ENCODE measurements at places on chromosomes 2 and 18.
A peak's percentile ranks its signal among the peaks of the same experiment; 100 is the strongest.

DNA sequence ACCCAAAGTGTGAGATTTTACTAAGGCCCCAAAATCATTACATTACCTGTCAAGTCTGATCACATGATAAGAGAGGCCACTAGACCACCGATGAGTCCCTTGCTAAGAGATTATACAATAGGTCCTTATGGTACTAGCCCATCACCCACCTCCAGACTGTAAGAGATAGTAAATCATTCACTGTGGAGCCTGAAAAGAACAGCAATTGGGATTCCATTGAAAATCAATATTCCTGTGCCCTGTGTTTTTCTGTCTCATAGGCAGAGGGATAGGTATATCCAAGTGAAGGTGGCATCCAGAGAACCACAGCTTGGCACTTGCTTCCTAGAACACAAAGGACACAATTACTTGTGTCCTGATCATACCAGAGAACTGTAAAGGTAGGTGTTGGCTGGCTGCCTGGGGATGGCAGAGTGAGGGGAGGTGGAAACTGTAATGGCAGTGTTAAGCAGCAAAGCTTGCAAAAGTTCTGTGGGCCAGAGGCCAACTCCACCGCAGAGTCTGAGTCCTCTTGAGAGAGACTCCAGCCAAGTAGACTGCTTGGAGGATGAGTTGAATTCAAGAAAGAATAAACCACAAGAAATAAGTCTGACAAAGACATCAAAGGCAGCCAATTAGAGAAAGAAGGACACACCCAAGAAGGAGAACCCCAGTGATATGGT, 102.0 kb upstream of the PIEZO2 start:
- no peak for DNase-seq

GRCh38 chr2:157290525-157290924, 33.0 kb downstream of the GALNT5 start:
- no peak for DNase-seq

- no peak for DNase-seq
Measured at GRCh38 chr18:9619545-9619944, 5.2 kb upstream of the PPP4R1 start.

- no peak for DNase-seq
Measured at GRCh38 chr2:8230466-8230865, 451.4 kb upstream of the ID2 start.

GRCh38 chr18:42537291-42537690, 578.2 kb downstream of the RIT2 start:
- no peak for DNase-seq

- DNase-seq: no peak
Measured at GRCh38 chr2:5748946-5749345, 56.8 kb downstream of the SOX11 start.

- DNase-seq: no peak
Measured at GRCh38 chr2:15383695-15384350, 177.3 kb downstream of the NBAS start.

DNA sequence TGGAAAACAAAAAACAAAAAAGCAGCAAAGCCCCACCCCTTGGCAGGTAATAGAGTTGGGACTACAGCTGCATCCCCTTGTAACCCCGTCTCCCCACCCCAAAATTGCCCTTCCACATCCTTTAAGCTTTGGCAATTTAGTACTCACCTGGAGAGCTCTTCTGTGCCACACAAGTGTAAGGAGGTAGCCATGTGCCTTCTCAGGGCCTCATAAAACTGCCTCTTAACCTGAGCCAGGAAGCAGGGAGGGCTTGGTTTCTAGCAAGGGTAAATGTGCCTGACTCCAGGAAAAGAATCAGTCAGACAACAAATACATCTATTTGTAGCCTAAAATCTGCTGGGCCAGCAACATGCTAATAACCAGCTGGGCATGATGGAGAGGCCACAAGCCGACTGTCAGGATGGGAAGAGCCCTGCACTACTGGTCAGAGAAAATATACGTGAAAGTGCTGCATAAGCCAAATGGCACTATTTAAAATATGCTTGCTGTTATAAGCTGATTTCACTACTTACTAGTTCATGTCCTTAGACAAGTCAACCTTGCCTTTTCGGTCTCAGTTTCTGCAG, 46.3 kb downstream of the NOP58 start:
- no peak for DNase-seq

DNA sequence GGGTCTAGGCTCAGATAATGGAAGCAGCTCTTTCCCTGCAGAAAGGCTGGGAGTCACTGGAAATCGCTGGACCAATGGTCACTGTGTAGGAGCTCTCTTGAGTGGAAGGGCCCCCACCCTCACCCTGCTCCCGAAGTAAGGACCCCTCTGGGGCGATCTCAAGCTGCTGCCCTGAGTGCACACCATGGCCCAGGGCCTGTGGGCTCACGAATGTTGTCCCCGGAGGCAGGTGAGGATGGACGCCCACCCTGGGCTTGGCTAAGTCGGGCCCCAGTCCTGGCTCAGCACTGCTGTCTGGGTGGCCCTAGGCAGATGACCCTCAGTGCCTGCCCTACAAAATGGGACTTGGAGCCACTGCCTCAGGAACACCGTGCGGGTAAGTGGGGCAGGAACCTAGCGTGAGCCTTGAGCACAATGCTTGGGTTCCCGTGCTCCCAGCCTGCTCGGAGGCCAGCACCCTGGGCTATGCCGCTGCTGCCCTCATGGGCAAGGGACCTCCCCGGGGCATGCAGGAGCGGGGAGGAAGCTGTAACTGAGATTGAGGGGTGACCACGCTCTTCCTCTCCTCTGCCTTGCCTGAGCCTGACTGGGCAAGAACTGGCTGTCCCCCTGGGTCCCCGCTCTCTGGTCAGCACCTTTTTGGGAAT, 3.7 kb downstream of the D2HGDH start:
- no peak for DNase-seq

- DNase-seq: no peak
Measured at GRCh38 chr2:191724015-191724414, 46.1 kb downstream of the NABP1 start.

GRCh38 chr2:221410487-221410886, 161.6 kb downstream of the EPHA4 start:
- no peak for DNase-seq

GRCh38 chr18:59090966-59091603, 48.6 kb upstream of the SEC11C start:
- no peak for DNase-seq

GRCh38 chr2:241482126-241482955, 26.0 kb downstream of the STK25 start:
- DNase-seq: no peak

DNA sequence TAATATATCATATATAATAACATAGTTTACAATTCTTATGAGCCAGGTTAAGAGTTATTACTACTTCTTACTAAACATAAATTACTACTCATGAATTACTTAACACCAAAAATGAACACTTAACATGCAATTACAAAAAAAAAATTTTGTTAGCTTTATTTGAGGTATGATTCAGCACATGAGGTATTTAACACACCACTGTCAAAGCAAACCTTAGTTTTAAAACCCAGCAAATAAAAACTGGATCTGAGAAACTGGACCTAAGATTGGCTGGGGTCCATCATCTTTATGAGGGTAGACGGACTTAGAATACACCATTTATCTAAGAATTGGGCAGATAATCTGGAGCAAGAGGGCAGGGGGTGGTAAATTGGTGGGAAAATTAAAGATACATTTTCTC, 81.8 kb upstream of the CREB1 start:
- DNase-seq: no peak

GRCh38 chr2:40255103-40255502, 196.8 kb downstream of the SLC8A1 start:
- no peak for DNase-seq

DNA sequence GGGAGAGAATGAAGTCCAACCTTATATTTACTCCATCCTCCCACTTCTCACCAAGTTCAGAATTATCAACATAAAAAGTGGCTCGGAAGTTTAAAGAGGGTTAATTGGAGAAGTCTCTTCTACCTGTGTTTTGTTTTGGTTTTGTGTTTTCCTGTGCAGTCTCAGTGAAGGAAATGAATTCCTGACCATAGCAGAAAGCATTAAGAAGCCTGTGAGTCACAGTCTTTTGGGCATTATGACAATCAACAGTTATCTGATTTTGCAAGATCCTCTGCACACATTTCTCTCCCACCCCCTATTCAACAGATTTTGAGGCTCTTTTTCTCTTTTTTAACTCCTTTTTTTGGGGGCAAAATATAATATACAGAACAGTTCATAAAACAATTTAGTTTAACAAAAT, 8.6 kb upstream of the RPL37A start:
- DNase-seq: no peak

DNA sequence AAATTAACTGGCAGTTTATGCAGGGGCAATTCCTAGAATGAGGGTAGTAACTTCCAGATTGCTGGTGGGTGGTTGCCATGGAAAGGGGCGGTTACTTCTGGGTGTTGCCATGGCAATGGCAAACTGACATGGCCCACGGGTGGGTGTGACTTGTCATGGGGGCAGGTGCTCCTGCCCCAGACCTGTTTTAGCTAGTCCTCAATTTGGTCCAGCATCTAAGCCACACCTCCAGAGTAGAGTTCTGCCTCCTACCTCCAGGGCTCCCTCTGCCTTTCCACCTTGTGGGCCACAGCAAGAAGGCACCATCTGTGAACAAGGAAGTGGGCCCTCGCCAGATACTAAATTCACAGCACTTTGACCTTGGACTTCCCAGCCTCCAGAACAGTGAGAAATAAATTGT, 148.7 kb downstream of the TFCP2L1 start:
- DNase-seq: no peak

- no peak for DNase-seq
Measured at GRCh38 chr2:121348128-121348740, 63.2 kb upstream of the TFCP2L1 start.

GRCh38 chr2:38037757-38038621, 38.0 kb downstream of the CYP1B1 start:
- DNase-seq: peak; percentile 50

GRCh38 chr2:101380376-101380775, 6.9 kb downstream of the CREG2 start:
- no peak for DNase-seq

- DNase-seq: no peak
Measured at GRCh38 chr18:43077510-43078308, 37.8 kb downstream of the RIT2 start.

GRCh38 chr2:46921676-46922448, 6.3 kb upstream of the MCFD2 start:
- DNase-seq: no peak

DNA sequence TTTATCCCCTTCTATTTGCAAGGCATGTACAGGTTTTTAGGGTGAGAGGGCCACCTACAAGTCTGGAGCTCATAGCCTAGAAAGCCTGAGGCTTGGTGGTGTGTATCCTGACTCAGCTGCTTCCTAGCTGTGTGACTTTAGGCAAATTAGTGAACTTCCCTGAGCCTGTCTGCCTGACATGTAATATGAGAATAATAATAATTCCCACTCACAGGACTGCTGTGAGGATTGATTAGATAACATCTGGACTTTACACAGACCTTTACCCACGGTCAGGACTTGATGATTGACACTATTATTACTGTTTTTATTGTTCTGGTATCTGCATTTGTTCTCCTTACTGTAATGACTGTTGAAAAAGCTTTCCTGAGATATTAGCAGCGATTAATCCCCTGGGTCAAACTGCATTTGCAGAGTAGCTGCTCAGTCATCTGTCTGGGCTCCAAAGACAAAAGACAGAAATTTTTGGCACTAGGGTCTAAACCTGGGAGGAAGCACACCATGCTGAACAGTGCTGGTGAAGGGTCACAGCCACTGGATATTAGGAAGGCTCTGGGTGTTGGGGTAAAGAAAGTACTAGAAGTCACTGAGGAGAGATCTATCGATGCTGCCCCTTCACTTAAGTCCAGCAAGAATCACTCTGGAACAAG, 276.5 kb upstream of the FN1 start:
- DNase-seq: no peak

DNA sequence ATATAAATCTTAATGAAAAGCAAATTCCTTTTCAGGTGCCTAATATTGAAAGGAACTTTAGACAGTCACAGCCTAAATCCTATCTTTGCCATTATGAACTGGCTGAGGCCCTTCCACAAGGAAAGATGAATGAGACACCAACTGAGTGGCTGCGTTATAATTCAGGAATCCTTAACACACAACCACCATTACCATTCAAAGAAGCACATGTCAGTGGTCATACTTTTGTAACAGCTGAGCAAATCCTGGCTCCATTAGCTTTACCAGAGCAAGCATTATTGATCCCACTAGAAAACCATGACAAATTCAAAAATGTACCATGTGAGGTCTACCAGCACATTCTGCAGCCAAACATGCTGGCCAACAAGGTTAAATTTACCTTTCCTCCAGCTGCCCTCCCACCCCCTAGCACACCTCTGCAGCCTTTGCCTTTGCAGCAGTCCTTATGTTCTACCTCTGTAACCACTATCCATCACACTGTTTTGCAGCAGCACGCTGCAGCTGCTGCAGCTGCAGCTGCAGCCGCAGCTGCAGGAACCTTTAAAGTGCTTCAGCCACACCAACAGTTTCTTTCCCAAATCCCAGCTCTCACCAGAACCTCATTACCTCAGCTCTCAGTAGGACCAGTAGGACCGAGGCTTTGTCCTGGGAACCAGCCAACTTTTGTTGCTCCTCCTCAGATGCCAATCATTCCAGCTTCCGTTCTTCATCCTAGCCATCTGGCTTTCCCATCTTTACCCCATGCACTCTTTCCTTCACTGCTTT, 340.1 kb downstream of the ZNF804A start:
- DNase-seq: no peak

- DNase-seq: no peak
Measured at GRCh38 chr2:150178591-150178990, 308.9 kb downstream of the RND3 start.

DNA sequence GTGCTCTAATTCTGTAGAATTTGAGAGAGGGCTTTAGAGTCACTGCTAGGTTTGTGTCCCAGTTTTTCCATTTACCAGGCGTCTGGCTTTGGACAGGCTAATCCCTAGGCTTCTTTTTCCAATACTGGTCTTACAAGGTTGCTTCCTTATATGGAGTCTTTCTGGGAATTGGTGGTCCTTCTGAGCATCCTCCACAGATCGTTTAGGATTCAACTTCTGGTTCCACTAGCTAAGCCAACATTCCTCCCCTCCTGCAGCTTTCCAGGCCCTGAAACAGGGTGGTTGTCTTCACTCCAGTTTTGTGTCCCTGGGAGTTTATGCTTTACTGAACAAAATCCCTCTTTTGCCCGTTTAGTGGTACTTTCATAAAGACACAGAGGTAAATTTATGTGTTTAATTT, 170.6 kb downstream of the CERS6 start:
- DNase-seq: no peak

DNA sequence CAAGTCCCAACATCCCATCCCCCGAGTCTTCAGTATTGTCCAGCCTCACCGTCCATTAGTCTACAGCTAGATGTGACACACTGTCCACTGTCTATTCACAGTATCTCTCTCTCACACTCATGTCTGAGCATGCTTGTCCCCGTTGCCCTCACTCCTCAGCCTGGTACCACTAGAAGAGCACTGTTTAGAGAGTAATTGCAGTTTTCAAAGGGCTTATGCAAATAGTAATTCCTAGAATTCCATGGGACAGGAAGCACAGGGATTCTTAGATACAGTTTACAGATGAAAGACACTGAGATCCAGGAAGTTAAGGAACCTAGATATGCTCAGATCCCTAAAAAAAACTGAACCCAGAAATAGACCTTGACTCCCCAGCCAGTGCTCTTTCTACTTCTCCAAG, 125.5 kb downstream of the MYO5B start:
- DNase-seq: no peak

GRCh38 chr2:119174216-119174992, 15.9 kb upstream of the C1QL2 start:
- peak; percentile 39 for DNase-seq

GRCh38 chr2:177983183-177983788, 89.3 kb downstream of the PDE11A start:
- DNase-seq: peak; percentile 28

All from activated CD4-positive, alpha-beta memory T cell treated with anti-CD3 and anti-CD28 coated beads, Interleukin-2, amount 10 ng/mL, durations not matched to agents 7 days and 5 days (primary cell).